Activated B cell treated with CpG ODN at 0.5 μM for 24 hours (primary cell): ENCODE measurements at places on chromosomes 2 and 18.

DNA sequence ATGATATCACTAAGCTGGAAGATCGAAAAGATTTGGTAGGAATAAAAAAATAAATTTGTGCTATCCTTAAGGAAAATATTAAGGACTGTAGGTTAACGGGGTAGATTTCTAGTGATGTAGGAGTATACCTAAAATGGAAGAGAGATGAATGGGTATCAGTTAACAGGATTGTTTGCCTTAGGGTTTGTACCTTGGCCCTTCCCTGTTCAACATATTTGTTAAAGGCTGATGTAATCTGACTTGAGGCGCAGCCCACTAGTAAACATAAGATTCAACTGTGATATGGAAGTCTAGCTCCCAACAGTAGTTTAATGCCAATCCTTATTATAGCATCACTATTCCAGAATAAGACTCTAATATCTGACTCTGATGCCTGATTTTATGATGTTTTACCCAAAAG is 685.2 kb downstream of the DCC start:
- no peak for DNase-seq

- no peak for DNase-seq
These were observed 321.2 kb upstream of the CXCR4 start for GRCh38 chr2:136439064-136439676.

GRCh38 chr2:30580391-30580790 is 133.3 kb downstream of the LCLAT1 start:
- DNase-seq, result no peak

GRCh38 chr2:180890781-180891180 is 89.6 kb upstream of the UBE2E3 start:
- no peak for DNase-seq

- DNase-seq, result no peak
These were observed 97.8 kb downstream of the MYT1L start for GRCh38 chr2:2233171-2233826.

DNA sequence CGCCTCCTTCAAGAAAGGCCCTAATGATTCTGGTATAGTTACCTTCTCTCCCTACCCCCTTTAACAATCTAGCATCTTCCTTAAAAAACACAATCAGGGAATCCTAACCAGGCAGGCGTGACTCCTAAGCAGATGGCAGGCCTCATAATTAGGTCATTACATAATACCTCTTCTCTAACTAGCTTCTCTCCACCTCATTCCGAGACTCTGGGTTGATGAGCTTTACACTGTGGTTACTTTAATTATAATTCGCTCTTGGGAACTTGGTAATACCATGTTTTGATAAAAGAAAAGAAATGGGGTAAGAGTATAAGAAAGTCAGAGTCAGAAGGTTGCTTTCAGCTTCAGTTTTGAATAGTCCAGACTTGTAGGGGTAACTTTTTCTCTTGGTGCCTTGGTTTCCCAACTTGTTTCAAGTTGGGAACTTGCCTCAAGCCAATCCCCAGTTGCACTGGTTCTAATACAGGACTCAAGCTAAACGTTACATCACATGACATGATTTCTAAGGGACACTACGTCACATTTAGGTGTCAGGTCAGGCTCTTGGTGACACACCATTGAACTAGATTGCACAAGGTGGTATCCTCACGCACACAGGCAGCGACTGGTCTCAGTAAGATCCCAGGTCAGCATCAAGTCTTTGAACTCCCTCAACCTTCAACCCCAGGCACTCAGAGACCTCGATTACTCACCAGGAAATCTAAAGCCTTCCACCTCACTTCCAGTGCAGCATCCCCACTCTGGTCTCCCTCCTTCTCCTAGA is 59.2 kb downstream of the AAK1 start:
- no peak for DNase-seq

GRCh38 chr2:159010340-159010739 is 41.9 kb downstream of the TANC1 start:
- no peak for DNase-seq

DNA sequence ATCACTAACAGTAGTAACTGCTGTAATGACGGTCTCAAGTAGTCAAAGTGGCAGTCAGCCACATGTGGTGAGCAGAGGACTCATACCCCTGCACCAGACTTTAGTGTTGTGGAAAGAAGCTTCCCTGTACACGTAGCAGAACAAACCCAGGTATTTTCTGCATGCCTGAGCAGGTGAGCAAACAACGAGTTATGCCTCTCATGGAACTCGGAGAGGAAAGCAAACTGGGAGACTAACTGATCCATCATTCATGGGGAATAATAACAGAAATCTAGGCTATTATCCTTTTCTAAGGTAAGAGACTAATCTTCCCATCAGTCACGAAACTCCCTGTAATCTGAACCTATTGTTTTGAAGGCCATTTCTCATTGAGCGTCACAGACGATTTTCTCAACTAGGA is 1495.2 kb upstream of the NXPH2 start:
- no peak for DNase-seq

DNA sequence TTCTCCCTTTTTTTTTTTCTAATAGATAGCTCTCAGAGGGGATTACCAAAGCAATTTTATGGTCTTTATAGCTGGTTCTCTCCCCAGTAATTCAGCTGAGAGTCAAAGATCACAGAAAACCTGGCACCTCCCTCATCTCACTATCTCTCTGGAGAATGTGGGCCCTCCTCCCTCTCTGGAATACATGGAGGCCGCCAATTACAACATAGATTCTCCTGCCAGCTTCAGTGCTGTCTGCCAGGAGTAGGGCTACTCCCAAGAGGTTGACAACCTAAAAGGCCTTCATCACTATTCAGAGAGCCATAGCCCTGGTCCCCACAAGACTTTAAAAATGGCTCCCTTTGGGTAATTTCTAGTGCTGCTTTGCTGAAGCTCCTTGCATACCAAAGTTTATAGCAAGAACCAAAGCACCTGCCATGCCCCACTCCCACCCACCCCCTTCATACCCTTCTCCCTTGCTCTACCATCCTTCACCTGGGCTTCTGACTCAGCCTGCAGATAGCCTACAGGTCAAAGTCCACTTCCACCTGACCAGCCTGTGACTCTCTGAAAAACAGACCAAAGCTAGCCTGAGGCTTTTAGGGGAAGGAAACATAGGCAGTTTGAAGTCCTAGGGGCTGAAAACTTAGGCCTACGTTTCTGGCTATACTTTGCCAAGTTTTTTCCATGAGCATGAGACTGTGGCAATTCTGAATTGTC is 472.3 kb downstream of the TNS1 start:
- DNase-seq, result no peak

GRCh38 chr18:13511961-13512577 is 214.3 kb downstream of the FAM210A start:
- no peak for DNase-seq

DNA sequence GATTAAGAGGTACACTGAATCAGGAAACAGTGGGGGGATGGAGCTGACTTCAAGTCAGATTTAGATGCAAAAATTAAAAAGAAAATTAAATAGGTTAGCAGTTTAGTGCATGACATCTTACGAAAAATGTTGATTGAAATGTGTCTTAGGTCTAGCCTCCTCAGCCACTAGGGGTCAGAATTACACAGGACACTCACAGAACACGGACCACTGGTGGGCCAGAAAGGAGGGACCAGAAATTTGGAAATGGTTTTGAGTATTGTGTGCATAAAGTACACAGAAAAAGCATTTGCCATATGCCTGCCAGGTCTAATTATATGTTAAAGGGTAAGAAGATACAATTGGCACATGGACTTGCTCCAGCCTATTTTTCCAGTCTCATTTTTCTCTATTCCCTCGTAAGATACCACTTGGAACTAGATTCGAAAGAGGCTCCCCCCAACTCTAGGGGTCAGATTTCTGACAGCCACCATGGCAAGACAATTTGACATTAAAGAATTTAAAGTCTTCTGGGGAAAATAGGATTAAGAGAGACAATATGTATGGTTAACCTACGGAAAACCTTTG is 550.2 kb upstream of the SETBP1 start:
- DNase-seq, result no peak

DNA sequence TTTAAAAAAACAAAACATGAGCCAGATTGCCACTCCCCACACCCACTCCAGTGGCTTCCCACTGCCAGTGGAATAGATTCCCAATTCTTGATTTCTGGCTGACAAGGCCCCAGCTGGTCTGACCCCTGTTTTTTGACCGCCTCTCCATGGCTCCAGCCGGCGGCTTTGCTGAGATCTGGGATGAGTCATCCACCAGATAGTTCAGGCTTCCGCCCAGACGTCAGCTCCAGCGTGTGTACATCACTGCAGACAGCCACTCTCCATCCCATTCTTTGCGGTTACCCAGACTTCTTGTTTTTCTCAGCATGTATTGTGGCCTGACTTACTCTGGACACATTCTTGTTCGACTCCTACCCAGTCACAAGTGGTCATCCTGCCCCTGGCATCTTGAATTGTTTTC is 227.9 kb downstream of the GBX2 start:
- no peak for DNase-seq

DNA sequence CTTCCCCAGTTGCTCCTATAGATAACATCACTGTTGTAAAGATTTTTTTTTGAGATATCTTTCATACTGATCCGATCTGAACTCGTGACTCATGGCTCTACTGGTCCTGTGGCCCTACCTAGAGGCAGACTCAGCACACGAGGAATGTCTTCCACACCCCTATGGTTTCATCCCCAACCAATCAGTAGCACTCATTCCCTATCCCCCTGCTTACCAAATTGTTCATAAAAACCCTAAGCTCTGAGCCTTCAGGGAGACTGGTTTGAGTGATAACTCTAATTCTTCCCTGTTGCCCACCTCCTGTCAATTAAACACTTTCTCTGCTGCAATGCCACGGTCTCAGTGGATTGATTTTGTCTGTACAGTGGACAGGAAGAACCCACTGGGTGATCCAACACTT is 4.2 kb upstream of the SAP130 start:
- no peak for DNase-seq

DNA sequence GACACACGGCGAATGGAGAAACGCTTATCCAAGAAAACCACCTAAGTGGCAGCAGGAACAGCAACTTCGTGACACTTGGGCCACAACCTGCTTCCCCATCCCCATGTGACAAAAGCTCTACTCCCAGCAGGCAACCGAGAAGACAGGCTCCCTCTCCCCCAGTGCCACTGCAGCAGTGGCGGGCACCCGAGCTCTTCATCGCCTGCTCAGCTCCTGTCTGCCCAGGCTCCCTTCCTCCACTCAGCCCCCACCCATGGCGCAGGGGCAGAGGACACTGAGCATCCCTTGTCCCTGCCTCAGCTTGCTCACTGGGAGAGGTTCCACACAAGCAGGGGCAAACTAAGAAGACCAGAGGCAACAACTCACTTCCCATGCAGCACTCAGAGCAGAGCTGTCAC is 22.9 kb downstream of the SLC66A2 start:
- no peak for DNase-seq

GRCh38 chr2:161160226-161161073 is at the start of gene TANK:
Gene TANK, plus strand, starts transcription at chr2:161160428. Its CDS starts 19,235 bp downstream, at chr2:161179663.
- peak; percentile 82 for DNase-seq

DNA sequence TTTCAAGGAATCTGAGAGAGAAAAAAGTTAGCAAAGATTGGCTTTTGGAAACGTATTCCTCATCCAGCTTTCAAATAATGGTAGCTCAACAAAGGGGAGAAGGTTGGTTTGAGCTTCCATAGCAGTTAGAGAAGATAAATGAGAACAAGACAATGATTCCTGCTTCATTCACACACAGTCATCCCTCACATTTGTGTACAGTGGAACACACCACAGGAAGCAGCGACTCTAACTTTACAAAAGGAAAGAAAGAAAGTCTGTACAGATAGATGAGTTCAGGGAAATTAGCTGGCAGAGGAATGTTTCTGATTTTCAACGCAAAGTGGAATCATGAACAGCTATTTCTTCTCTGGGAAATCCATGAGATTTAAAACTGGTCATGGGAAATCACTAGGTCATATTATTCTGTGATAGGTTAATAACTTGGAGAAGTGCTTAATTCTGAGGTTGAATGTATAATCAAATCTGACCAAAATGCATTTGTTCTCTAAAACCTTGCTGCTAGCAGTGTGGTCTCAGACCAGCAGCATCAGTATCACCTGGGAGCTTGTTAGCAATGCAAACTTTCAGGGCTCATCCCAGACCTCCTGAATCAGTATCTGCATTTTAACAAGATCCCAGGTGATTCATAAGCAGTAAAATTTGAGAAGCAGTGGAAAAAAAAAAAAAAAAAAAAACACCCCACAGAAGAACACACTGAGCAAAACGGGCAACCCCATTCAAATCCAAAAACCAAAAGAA is 112.0 kb downstream of the GRB14 start:
- DNase-seq, result no peak

- no peak for DNase-seq
These were observed 136.2 kb downstream of the PXDN start for GRCh38 chr2:1607971-1608688.

DNA sequence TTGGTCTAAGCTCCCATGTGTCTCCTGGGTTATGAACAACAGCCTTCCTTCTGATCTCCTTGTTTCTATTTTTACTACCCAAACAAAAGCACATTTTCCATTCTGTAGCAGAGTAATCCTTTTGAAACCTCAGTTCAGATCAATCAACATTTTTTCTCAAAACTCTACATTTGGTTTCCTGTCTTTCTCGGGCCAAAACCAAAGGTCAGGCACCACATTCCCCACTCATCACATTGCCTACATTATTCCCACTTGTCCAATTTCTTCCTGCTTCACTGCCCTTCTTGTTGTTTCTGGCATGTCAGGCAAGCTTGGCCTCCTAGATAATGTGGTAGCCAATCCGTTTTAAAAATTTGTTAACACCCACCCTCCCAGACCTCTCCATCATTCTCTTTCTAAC is 196.8 kb downstream of the PPP1R1C start:
- DNase-seq, result no peak

DNA sequence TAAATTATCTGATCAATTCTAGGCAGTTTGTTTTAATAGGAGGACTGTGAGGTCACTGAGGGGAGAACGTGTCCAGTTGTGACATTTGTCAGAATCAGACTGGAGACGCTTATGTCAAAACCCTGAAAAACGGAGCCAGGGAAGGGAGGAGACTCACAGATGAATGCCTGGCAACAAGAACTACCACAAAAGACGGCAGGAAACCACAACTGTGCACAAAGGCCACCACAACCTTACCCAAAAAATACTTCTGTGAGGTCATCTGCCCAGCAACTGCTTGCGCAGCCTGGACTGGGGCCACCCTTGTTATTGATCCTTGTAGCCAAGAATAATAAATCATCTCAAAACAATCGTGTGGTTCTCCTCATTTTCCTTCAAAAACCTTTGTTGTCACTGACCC is 173.0 kb upstream of the ALKAL2 start:
- DNase-seq, result no peak

- DNase-seq, result no peak
These were observed at the start of gene UGT1A6 for GRCh38 chr2:233692648-233693047. Gene UGT1A6, plus strand, starts transcription at chr2:233692890. Its CDS starts 115 bp downstream, at chr2:233693005.

DNA sequence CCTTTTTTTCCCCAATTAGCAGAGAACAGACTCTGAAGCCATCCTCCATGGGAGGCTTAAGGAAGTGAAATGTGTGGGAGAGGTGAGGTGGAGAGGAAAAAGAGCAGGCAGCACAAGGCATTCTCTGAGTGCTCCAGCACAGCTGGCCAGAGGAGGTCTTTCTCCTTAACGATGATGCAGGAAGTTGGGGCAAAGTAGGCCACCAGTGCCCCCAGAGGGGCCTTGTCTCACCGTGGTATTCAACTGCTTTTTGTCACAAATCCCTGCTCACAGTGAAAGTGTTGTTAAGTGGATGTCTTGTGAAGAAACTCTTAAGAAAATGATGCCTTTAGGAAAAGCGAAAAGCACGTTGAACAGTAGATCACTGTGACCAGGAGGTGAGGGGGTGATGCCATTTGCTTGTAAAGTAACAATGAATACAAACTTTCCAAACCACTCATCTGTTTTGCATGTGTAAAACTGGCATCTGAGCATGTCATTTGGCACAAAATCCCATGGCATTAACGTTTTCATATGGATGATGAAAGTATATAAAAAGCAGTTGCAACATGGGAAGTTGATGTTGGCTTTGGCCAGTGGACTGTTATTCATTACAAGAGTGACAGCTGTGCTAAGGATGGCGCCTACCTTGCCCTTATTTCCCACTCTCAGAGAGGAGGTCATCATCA is 49.2 kb upstream of the CDC42EP3 start:
- DNase-seq, result no peak
